ENCODE measurements at places on chromosomes 1 and 21.

- no peak for DNase-seq
These were observed 12.2 kb upstream of the IL10 start for GRCh38 chr1:206784471-206784903.

DNA sequence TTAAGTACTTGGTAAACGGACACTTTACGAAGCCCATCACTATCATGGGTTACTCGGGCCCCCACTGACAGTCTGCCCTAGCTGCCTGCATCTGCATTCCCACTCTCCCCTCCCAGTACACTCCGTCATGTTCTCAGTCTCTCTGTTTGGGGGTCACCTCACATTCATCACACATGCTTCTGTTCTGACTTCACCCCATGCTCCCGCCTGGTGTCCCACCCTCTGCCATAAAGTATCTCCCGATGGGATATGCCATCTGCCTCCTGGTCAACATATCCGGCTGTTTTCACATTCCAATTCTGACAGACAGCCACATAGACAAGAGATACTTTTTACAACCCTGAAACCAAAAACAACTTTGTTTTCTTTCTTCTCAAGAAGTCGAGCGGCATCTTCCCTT is 1.0 kb downstream of the OLFML2B start:
- DNase-seq, result no peak

DNA sequence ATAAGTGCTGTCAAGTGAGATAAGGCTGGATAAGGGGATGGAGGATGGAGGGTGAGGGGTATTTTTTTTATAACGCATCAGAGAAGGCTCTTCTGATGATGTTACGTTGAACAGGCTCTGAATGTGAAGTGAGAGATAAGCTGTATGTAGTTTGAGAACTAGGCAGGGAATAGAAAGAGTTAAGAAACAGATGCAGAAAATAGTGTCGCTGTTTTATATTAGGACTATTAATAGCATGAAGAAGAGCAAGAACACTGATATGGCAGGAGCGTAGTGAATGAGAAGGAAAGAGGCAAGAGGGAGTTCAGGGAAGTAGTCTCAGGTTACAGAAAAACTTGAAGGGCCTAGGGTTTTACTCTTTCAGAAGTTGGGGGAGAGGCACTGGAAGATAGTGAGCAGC is 59.8 kb downstream of the GPR88 start:
- no peak for DNase-seq

DNA sequence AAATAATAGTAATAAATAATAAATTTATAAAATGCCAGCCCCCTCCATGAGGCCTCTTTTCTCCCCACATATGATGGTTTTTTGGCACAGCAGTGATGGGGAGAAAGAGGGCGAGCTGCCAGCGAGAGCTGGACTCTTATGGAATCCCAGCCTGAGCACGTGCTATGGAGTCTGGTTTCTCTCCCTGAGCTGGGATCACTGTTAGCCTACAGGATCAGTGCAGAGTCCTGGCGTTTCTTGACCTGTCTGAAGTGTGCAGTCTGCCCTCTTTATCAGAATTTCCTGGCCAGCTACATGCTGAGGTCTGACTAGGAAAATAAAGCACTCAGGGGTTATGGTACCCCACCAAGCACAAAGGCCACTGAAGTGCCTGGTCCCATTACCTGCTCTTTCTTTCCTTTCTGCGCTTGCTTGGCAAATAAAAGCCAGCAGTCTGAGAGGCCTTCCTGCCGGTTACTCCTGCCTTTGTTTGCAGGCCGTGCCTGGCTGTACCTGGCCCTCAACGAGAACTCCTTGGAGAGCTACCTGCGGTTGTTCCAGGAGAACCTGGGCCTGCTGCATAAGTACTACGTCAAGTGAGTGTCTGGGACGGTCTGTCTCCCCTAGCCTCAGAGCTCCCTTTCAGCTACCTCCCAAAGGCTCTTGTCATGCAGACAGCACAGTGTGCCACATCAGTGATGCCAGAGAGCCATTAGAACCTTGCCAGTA is 18.5 kb upstream of the SLC25A34 start:
- DNase-seq, result no peak

- DNase-seq, result no peak
These were observed 29.9 kb upstream of the ERRFI1 start for GRCh38 chr1:8055973-8056372.

DNA sequence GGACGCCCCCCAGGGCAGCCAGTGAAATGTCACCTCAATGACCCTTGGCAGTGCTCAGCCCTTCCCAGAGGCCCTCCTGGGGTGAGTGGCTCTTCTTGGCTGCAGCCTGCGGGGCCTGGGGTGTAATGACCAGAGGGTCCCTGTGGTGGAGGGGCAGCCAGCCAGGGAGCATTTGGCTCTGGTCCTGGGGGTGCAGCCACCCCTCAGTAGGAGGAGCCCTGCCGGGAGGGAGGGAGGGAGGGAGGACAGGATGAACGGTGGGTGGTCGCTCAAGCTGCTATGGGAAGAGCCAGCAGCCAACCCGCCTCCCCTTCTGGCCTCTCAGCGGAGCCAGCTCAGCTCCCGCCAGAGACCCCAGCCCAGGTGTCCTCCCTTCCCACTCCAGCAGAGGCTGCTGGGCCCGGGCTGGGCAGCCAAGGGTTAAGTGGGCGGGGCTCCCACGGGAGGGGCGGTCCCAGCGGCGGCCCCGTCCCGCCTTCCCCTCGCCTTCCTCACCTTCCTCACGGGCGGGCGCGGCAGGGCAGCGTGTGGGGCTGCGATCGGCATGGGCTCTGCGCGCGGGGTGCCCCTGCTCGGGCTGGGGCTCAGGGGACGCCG is 9.0 kb upstream of the PLCH2 start:
- DNase-seq, result no peak

DNA sequence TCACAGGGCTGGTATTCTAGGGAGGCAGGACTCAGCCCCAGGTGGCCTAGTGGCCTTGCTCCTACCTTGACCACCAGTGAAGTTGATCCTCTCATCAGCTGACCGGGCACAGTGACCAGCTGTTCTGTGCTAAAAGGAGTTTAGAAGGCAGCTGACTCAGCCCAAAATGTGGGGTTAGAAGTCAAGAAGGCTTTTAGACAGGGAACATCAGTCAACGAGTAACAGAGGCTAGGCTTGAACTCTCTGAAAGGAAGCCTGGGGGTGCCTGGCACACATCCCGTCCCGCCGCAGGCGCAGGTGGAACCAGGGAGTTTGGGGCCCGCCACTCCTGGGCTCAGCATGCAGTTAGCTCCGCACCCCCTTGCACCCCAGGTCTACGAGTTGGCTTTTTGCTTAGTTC is 114.9 kb upstream of the SLC45A1 start:
- DNase-seq, result no peak

DNA sequence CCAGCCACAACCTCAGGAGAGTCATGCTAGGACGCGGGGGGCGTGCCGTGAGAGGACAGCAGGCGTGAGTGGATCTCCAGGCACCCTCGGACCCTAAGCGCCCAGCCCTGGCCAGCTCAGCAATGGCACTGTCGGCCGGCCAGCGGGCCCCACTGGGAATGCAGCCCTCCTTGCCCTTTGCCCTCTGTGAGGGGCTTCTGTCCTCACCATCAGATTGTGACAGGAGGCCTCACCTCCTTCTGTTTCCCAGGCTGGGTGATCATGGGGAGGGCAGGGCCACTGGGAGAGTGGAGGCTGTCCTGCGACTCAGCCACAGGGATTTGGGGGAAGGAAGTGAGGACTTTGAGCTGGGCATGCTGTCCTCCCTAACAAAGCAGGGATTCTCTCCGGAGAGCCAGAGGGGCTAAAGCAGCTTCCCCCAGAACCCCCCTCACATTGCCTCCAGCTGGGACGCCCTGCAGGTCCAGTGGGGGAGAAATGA is 6.6 kb upstream of the LRRC3 start:
- DNase-seq, result no peak

DNA sequence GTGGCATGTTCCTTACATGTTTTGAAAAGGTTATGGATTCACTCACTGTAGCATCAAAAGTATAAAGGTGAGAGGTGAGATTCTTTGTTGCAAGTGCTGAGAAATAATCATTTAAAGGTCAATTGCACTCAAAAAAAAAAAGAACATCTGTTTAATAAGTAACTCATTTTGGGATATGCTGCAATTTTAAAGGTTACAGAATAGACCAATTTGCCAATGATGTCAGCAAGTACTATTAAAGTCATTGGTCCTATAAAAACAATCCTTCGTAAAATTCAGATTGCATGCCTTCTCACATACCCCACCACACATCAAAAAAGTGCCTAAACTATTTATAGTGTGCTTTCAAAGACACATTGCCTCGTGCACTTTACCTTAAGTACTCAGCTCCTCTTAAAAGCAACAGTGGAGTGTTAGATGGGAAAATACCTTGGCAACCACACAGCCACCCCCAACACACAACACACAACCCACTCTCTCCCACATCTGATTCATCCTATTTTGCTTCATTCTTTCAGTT is 218.2 kb upstream of the ADGRL2 start:
- DNase-seq, result no peak

GRCh38 chr1:163170975-163171676 is 31.6 kb downstream of the RGS5 start:
- DNase-seq, result no peak

DNA sequence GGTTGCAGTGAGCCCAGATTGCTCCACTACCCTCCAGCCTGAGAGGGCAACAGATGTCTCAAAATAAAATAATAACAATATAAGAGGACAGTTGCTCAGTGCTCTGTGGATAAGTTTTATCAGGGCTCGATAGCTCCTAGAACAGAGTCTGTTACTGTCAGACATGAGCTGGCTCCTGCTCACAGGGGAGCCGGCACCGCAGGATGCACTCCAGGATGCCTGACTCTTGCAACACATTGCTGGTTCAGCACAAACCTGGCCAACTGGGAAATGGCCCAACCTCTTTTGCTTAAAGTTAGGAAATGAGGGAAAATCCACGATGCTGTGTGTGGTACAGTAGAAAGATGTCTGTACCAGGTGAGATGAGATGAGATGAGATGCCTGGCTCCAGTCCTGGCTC is 5.8 kb upstream of the CTSE start:
- DNase-seq, result no peak

GRCh38 chr1:222716393-222716792 is 4.0 kb downstream of the BROX start:
- no peak for DNase-seq

DNA sequence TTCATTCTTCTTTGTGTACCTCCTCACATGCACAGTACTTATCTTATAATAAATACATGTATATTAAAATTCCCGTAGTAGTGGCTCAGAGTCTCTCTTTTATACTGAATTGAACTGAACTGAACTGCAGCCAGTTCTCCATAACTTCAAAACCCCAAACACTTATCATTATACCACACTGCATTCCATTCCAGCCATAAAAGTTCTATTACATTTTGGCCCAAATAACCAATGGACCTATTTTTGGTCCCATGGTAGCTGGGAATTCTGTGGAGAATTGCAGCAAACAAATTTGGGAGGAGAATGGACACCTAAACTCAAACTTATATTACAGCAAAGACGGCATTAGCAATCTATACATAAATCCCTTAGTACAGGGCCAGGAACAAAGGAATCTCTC is 86.6 kb upstream of the C1orf87 start:
- DNase-seq, result no peak

DNA sequence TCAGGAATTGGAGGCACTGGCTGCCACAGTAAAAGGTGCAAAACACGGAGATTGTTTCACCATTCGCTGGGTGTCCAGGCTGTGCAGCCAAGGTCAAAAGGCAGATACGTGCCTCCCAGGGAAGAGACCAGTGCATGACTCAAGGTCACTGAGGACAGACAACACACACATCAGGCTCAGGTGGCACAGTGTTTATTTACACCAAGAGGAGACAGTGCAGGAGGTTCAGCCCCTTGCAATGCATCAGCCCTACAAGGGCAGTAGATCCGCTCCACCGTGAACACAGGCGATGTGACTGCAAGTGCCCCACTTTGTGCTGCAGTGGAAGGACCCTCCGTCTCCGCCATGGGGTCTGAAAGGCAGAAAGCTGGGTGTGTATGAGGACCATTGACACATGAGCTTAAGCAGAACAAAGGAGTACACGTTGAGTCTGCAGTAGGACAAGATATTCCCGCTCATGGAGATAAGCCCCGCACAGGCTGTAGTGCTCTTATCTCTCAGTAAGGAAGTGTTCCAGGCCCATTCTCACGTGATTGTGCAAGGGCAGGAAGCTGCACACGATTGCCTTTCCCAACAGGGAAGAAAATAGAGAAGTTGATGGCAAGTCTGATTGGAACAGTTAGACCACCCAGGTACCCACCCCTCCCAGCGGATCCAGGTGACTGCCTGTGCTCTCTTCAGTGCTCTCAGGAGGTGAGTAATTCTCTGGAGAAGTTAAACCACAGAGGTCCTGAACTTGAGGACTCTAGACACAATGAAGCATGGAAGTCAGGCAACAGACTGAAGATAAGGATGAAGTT is 37.5 kb upstream of the QSOX1 start:
- no peak for DNase-seq

DNA sequence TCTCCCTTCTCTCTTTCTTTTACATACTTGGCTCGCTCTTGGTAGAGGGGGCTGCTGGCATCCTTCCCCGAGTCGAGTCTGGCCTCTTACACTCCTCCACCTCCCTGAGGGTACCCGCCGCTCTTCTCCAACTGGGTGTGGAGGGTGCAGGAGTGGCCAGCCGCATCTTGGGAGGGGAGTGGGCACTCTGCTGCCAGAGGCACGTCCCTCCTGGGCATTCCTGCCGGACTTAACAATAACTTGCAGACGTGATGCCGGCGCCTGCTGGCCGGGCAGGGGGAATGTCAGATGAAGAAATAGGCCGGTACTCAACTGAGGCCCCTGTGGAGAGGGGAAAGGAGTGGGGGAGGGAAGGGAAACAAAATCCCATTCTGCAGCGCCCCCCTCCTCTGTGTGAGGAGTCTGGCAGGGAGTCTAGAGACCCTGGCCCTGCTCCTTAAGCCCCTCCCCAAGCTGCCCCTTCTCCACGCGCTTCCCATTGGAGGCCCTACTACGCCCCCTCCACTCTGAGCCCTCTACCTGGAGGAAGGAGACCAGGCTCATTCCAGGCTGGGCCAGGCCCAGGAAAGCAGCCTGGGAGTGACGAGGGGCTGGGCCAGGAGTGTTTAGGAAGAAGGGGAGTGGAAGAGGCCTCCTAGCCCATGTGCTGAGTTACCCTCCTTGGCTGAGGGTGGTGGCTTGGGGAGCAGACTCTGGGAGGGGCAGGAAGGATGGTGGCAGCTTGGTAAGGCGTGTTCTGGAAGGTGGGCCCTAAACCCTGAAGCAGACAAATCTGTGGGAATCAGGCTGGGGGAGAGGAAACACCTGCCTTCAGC is 1.8 kb downstream of the ATP2B4 start:
- DNase-seq, result no peak

GRCh38 chr1:16218014-16218673 is 5.7 kb upstream of the ARHGEF19 start:
- no peak for DNase-seq

- no peak for DNase-seq
These were observed 37.0 kb upstream of the B3GALT5 start for GRCh38 chr21:39575775-39576174.

GRCh38 chr1:168521401-168522000 is 22.3 kb downstream of the XCL2 start:
- DNase-seq, result no peak

DNA sequence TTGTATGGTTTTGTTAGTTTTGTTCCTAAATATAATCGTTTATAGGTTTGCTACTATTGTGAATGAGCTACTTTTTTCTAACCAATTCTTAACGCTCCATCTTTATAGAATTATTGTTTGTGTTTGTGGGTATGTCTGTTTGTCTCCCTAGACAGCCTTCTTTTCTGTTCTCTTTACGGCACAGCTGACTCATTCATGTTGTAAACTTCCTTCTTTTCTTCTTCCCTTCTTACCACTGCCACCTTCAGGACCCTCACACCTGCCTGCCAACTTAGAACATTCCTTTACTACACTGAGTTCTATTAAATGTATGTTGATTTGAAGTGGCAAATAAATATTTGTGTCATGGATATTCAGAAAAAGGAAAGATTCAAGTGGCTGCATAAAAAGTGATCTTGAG is 29.1 kb downstream of the AK5 start:
- no peak for DNase-seq
